ENCODE measurements at places on chromosomes 6 and 20. TPM values are rescaled to one million over a fixed set of nuclear protein-coding genes. Genes with fewer than 3 reads are reported as not detected.

GRCh38 chr20:59453759-59454560, 150.4 kb upstream of the PHACTR3 start:
- DNase-seq: no peak

GRCh38 chr6:105313211-105313610, 89.7 kb downstream of the PREP start:
- DNase-seq: no peak

DNA sequence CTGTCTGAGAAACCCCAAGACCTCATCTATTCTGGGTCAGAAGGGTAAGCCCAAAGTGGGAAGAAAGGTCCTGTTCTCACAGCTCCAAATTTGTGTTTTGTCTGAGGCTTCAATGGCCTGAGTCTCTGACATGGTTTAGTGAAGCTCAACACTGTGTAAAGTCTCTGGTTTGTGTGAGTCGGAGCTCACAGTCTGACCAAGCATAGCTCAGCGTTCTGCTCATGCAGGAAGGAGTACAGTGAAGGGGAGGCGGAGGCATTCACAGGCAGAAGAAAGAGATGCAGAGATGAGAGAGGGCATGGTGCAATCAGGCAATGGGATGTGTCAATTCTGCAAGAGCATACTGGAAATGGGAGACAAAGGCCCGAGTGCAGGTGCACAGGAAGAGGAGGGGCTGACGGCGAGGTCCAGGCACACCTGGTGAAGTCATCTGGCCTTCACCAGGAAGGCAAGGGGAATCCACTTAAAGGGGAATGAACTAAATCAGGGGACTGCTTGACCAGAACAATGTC, 463.0 kb upstream of the AGPAT4 start:
- DNase-seq: no peak

DNA sequence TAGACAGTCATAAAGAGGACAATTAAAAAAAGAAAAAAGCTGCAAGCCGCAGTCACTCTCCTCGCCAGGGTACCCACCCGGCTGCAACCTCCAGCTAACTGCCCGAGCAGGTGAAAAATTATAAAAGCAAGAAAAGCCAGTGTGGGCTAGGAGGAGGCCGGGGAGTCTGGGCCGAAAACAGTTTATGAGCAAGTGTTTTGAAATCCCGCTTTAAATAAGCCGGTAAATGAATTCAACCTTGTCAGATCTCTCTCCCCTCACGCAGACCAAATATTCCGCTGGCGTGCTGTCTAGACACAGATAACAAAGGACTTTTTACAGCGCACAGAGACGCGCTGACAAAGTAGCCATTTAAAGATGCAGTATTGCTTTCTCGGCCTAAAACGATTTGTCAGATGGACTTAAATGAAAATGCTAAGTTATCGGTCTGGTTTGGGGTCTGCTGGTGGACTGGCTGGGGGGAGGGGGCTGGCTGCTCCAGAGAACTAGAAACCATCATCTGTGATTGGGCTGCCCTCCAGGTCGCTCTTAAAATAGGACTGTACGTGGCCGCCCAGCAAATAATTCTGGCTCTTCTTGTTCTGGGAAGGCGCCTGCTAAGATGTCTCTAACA, 24.6 kb downstream of the PMEPA1 start:
- DNase-seq: no peak

GRCh38 chr6:32968867-32969684, 682 bp downstream of the BRD2 start:
- DNase-seq: peak; percentile 48

- no peak for DNase-seq
These were observed 21.1 kb downstream of the AHCY start for GRCh38 chr20:34282041-34282440.

GRCh38 chr6:126548300-126548699, 208.4 kb downstream of the CENPW start:
- DNase-seq: no peak

DNA sequence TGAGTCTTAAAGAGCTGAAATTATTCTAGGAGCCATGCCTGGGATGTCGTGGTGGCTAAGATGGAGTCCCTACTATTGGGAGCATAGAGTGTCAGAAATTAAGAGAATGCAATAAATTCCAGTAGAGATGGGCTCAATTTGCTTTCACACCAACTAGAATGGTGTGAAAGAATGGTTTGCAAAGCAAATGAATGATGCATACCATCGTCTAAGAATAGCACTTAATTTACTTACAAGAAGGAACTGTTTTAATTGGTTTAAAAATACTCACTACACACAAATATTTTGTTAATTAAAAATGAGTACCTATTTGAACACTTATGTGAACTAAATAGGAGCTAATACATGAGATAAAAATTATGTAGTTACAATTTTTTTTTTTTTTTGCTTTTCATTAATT, 132.6 kb downstream of the GMPR start:
- no peak for DNase-seq

- DNase-seq: no peak
These were observed 107.0 kb upstream of the FOXO3 start for GRCh38 chr6:108453601-108454185.

DNA sequence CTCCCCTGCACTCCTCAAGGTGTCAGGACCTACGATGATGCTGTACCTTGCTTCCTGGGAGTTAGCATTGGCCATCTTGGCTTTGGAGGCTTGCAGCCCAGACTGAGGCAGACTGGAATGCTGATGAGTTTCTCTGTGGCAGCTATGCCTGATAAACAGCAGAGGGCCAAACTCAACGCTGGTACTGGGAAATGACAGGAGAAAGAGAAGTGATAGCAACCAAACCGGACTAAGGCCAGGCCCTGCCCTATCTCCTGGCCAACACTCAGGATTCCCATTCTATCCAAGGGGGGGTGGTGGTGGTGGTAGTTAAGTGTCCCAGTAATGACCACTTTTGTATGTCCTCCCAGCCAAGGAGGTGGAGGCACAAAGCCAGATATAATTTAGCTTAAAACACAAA, 90.0 kb upstream of the DTNBP1 start:
- no peak for DNase-seq

DNA sequence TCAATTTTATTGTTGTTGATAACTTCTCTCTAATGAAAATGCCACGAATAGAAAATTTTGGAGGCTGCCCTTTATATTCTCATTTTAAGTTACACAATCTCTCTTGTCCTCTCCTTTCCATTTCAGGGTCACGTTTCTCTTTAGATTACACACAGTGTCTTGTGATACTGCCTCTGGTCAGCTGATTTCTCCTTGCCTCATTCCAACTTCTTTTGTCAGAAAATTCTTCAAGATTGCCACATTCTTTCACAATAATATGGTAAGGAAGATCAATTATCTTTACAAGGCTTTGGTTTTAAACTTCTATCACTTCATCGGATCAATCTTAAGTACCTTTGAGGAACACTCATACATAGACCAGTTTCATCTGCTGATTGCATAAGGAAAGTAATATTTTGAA, 370.3 kb downstream of the RFPL4B start:
- no peak for DNase-seq

- DNase-seq: no peak
These were observed 71.3 kb downstream of the TRERF1 start for GRCh38 chr6:42380228-42380979.

DNA sequence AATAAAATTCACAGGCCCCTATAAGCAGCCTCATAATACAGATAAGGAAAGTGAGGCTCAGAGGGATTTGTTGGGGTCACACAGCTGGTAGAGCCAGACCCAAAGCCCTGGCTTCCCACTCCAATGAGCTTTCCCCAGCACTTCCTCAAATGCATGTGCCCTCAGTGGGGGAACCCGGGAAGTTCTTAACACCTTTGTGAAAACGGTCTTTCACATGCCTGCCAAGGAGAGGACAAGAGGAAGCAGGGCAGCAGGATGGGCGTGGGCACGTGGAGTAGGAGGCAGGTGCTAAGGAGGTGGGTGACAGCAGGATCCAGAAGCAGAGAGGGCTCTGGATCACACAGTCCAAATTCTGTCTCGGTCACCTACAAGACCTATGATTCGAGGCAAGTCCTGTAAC, 598 bp downstream of the PI16 start:
- no peak for DNase-seq

DNA sequence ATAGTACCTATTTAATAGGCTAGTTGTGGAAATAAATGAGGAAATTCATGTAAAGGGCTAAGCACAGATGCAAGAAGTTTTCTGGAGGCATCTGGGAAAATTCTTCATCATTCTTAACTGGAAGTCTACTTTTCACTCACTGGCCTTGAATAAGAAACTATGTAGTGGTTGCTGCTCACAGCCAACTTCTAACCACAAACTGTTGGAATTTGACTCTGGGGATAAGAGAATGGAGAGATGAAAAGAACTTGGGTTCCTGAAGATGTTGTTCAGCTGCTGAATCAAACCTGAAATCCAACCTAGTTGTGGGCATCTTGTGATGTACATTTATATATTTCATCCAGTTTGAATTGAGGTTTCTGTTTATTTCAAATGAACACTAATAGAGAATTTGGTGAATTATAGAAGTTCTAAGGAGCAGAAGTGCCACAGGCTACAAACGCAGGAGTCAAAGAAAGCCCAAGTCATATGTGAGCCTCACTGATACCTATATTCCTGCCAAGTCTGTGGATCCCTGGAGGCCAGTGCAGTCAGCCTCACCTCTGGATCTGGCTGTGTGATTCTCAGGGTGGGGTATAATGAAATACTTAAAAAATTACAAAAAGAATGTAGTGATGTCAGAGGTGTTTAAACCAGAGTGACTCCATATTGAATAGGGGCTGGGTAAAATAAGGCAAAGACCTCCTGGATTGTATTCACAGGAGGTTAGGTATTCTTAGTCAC, 18.7 kb upstream of the MEI4 start:
- no peak for DNase-seq

GRCh38 chr6:129857838-129858237, 3.3 kb downstream of the TMEM244 start:
- DNase-seq: no peak

The TGM3 gene
- not detected for total RNA-seq

The TPD52L2 gene
- 42.0 TPM for total RNA-seq

The ARFGEF3 gene
- not detected for total RNA-seq

The BIRC7 gene
- not detected for total RNA-seq

The PRRT1 gene
- total RNA-seq: 5.6 TPM

The IRF4 gene
- 7.4 TPM for total RNA-seq

The RSPH3 gene
- 1.9 TPM for total RNA-seq

The UFL1 gene
- 37.3 TPM for total RNA-seq

The C6orf118 gene
- not detected for total RNA-seq
